NCI-H2107 (cell line): ENCODE measurements at places on chromosomes 7 and 10.

- DNase-seq, result no peak
These were observed 46.6 kb downstream of the AGMO start for GRCh38 chr7:15515252-15515651.

DNA sequence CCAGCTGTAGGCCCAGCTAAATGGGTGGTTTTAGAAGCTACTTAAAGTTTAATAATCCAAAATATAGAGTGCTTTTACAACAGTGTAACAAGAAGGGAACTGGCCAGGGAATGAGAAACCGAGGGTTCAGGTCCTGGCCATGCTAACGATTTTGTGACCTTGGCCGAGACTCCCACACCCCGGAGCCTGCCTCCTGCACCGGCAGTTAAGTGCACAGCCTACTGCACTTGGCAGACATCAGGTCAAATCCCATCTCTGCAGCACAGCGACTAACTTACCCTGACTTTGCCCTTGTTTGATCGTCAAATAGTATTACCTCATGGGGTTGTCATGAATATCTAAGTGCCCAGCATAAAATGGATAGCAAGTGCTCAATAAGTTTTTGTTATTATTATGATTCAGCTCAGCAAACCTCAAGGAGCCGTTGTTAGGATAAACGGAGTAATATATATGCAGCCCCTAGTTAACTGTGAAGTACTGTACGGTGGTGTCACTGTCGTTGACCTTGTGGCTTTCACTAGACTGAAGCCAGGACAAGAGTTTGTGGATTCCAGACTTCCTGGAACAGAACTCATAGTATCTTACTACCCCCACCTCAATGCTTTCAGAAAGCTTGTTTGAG, 35.5 kb downstream of the LYZL1 start:
- no peak for DNase-seq

DNA sequence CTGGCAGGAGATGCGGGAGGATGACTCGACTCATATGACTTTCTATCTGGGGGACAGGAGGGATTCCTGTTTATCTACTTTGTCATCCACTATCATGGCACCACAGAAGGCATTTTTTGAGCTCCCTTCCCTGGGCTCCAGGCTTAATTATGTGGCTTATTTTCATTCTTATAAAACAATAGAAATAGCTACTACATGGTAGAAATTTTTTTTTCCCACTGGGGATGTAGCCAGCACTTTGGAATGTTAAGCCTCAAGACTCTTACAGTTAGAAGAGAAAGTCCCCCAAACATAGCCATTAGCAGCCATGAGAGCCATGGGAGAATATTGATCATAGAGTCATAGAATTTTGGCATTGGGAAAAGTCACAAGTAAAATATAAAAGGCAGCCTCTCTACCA, 14.6 kb upstream of the FAM180A start:
- no peak for DNase-seq

DNA sequence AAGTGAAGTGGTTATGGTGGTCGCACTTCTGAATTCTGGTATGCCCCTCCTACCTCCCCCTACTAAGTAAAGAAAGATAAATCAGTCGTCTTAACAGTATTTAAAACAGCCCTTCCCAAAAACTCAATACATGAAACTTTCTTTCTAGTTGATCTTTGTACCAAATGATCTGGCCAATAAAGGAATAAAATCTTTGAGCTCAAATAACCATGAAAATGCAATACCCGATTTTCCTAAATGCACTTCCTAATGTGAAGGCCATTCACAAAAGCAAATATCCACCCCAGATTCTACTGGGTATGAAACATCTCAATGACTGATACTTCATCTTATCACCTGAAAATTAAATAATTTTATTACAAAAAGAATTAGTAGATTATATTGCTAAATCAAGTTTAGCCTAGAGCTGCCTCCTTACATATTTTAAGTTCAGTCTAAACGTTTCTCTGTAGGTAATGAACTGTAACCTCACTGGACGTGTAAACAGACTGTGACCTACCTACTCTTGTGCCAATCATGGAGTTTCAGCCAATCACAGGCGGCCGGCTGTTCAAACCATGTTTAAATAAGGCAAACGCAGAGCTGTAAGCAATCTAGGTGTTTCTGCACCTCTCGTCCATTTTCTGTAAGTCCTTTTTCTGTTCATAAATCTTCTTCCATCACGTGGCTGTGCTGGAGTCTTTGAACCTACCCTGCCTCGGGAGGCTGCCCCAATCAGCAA, 146.9 kb upstream of the AKR1E2 start:
- DNase-seq, result no peak

GRCh38 chr10:29392376-29393021, 103.6 kb downstream of the LYZL1 start:
- DNase-seq, result no peak

- no peak for DNase-seq
These were observed 177.6 kb downstream of the PLPP4 start for GRCh38 chr10:120634659-120635058.

GRCh38 chr7:37706804-37707203, 23.2 kb downstream of the GPR141 start:
- no peak for DNase-seq

DNA sequence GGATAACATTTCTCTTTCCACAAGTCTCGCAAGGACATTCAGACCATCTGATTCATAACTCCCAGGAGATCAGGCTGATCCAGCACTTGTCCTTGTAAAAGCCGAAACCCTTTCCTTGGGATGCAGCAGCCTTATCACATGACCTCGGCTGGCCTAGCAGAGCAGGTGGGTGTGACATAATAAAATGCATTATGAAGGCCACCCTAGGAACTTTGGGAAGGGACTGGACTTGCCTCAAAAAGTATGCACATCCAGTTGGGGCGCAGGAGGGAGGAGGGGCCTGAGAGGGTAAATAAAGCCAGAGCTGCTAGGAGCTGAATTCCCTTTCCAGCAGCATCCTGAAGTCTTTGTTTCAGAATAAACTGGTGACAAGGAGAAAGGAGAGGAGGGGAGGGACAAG, 260.8 kb downstream of the SNX13 start:
- DNase-seq, result no peak

- DNase-seq, result no peak
These were observed 14.5 kb downstream of the SRGN start for GRCh38 chr10:69102440-69102839.

DNA sequence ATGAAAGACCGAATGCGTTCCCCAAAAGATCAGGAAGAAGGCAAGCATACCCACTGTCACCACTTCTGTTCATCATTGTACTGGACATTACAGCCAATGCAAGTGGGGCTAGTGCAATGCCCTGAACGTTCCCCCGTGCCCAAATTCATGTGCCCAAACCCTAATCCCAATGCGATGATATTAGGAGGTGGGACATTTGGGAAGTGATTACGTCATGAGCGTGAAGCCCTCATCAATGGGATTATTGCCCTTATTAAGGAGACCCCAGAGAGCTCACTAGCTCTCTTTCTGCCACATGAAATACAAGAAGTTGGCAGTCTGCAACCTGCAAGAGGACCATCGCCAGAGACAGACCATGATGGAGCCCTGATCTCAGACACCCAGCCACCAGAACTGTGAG, 511.4 kb upstream of the TPK1 start:
- no peak for DNase-seq

DNA sequence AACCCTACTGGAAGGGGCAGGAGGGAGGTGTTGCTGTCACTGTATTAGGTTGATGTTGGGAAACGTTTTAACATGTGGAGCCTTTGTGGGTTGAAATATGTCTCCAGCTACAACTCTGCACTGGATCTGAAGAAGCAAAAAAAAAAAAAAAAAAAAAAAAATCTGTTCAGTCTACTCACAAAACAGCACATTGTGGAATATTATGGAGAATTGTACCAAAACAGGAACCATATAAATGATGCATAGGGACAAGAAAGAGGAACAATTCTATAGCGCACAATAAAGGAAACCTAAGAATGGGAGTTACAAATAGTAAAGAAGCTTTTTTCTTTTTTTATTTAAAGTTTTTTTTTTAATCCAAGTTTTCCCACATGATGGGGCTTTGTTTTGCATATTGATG, 63.8 kb downstream of the CCSER2 start:
- no peak for DNase-seq

- DNase-seq, result no peak
These were observed 579.1 kb downstream of the CCSER2 start for GRCh38 chr10:84907461-84908009.

GRCh38 chr10:86233131-86233530, 133.5 kb downstream of the GRID1 start:
- DNase-seq, result no peak

GRCh38 chr10:103281753-103282152, 4.8 kb downstream of the INA start:
- peak; percentile 44 for DNase-seq

GRCh38 chr10:103667356-103667755, 173.9 kb downstream of the NEURL1 start:
- no peak for DNase-seq
